Ovary (tissue), 10 donors: ENCODE measurements at places on chromosomes 4 and X.

GRCh38 chrX:30504309-30504708 is 73.3 kb downstream of the TASL start:
- DNase-seq, result no peak

DNA sequence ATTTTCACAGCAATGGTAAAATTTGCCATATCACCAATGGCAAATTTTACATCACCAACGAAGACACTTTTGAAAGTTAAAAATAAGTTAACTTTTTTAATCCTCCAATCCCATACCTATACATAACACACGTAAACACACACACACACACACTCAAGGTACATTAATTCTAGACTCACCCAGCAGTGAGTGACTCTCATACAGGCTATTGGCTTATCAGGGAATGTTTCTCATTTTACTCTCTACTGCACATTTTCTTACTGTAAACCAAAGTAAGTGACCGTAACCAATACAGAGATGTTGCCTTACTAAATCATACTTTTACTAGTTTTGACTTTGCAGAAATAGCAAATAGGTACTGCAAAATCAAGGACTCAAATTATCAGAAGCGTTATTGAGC is 2.3 kb downstream of the VEGFC start:
- no peak for DNase-seq

GRCh38 chr4:148922497-148922896 is 480.3 kb upstream of the NR3C2 start:
- DNase-seq, result no peak

- DNase-seq, result no peak
These were observed 35.8 kb downstream of the MEPE start for GRCh38 chr4:87868522-87868921.

DNA sequence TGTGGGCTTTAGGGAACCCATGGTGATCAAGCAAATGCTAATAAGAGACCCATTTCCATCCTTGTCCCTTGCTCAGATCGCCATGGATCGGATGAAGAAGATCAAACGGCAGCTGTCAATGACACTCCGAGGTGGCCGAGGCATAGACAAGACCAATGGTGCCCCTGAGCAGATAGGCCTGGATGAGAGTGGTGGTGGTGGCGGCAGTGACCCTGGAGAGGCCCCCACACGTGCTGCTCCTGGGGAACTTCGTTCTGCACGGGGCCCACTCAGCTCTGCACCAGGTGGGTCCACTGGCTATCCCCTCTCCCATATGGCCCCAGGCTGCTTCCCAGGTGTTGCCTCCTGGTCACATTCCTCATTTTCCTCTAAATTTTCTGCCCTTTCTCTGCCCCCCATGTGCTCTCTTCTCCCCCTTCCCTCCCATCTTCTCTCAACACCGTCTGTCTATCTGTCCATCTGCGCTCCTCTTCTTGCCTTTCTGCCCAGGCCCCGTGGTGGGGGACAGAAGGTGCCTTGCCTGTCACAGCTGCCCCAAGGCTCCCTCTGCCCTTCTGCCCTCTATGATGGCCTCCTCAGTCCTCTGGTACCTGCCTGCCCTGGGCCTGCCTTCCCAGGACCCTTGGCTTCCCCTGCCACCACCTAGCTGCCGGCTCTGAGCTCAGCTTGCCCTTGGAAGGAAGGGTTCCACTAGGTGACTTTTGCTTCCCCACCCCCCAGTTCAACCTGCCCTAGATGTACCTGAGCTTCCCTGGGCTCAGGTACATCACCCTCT is 5.2 kb downstream of the CDK16 start:
- peak; percentile 26 for DNase-seq

DNA sequence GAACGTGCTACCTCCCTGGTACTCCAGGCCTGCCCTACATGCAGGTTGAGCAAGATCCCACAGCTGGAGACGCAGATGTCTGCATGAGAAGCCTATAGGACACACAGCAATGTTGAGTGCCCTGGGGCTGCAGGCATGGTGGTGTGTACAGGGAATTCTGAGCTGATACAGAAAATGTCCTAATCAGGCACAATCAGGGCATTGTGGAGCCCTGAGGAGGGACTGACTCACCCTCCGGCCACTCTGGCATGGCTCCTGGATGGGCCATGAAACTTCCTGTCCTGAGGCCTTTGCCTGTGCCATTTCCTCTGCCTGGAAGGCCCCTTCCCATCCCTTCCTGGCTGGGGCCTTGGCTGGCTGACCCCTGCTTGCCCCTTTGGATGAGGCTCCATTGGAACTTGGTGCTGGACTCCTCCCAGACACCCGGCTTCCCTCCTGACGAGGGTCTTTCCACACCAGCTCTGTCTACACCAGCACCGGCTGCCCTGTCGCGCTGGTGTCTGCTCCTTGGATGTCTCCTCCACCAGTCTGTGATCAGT is 16.7 kb upstream of the AFAP1 start:
- DNase-seq, result no peak

- DNase-seq, result no peak
These were observed 260.8 kb upstream of the TENM3 start for GRCh38 chr4:181982437-181982836.

DNA sequence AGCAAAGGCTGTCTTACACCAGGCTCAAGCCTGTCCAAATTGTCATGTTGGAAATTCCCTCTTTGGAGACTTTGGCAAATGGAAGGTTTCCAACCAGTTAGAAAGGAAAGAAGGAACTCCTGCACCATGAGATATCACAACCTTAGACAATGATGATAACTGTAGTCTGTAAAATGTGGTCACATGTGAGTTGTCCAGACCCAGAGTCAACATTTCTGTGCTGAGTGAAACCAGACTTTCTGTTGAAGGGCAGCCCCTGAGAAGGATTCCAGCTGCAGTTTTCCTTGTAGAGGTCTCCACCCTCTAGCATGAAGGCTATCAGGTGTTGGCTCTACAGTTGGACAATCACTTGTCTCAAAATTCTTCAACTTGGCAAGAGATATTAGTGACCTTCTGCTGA is 82.4 kb downstream of the SOX3 start:
- no peak for DNase-seq

DNA sequence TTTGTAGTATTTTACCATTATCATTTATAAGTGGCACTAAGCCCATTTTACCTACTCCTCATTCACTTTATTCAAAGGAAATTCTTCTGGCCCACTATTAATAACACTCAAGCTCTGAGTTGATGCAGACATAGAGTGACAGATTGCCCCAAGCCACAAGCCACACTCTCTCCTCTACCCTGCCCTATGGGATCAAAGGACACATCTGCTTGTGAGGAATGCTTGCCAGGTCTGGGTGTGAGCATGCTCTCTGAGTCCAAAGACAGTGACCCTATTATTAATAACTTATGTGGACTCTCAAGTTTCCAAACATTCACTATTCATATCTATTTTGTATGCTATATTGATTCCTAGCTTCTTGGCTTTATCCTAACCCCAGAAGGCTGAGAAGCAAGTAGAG is 18.5 kb downstream of the ETNPPL start:
- no peak for DNase-seq

GRCh38 chrX:47068214-47068613 is 10.0 kb upstream of the RGN start:
- no peak for DNase-seq
